Head of caudate nucleus (tissue), 42 donors: ENCODE measurements at places on chromosomes 2 and 18.

GRCh38 chr18:7566244-7566566, 911 bp upstream of the PTPRM start:
- DNase-seq = no peak

DNA sequence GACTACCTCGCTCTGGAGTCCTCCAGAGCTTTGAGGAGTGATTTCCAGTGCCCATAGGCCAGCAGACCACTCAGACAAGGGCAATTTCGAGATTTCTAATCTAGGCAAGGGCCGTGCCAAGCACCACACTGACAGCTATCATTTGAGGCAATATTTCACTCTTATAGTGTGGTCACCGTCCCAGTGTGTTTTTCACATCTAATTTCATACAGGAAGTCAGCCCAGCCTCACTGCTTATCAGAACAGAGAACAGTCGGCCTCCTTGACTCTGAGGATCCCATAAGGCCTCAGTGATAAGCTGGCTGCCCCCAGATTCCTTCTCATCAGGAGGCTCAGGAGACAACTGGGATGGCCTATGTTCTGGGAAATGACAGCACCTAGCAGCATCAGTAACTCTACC, 581 bp downstream of the CAPN14 start:
- no peak for DNase-seq

DNA sequence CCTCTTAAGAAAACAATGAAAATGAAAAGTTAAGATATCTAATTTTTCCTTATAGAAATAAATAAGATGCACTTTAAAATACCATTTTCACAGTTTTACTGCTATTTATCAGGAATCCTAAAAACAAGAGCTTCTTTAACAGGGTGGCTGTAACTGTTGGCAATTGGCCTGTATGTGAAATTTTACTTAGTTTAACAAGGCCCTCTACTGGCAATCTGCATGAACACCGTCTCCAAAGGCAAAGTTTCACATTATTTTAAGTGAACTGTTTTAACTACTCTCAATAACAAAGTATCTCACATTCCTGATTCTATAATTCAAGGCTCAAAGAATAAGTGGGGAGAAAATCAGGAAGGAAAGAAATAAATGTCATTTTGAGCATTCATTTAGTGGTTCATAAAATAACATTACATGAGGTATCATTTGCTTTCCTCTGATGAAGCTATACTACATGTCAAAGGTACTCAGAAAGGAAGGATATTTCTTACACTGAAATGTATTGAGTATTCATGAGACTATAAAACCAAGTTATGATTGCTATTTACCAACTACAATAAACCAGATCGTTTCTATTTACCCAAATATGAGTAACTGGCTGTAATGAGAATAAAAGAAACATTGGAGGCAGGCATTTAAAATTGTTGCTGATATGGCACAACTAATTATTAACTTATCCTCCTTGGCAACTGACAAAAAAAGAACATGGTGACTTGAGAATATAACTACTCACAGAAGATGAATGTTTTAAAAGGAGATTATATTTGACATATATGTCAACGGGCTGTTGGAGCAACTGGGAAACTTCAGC, 7.0 kb downstream of the NCKAP5 start:
- DNase-seq = peak; percentile 38

DNA sequence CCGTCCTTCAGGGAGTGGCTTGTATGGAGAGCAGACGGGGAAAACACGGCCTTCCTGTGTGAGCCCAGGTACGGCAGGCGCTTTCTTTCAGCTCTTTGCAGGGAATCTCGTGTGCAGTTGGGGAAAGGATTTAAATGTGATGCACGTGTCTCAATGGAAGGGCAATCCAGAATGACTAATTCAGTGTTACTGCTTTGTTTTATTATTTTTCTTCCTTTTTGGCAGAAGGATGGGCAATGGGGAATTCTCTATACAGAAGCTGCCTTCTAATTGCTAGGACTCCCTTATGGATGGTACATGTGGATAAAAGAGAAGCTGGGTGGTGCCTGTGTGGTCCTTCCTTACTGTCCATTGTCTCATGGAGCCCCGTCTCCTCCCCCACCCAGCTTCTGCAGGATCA, 107.4 kb downstream of the WDSUB1 start:
- DNase-seq = no peak

DNA sequence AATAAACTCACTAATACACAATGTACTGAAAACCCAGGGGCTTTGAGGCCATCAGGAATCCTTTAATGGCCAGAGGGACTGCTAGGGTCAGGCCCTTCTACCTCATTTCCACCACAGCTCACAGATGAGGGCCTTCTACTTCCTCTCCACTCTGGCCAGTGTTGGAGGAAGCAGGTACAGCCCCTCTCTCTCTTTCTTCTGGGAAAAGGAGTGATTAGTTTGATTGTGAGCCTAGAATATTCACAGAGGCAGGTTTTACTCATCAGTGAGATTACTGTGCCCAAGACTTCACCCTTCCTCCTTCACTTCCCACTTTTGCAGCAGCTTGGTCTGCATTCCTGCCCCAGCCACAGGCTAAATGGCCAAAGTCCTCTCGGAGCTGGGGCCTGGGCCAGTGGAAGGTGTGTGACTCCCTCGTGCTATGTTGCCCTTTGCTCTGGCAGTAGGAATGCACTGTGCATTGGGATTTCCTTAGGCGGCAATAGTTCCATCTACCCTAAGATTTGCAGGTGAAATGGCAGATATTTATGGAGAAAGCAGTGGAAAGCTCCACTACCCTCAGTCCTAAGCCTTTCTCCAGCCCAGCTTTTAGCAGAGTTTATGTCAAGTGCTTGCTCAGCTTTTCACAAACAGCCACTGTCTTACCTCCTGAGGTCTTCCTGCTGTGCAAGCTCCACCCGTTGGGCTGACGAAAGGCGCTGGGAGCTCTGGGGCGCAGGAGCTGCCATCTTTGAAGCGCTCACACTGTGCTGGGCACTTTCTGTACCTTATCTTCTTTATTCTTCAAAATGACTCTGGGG, 36.2 kb upstream of the YES1 start:
- DNase-seq = no peak

DNA sequence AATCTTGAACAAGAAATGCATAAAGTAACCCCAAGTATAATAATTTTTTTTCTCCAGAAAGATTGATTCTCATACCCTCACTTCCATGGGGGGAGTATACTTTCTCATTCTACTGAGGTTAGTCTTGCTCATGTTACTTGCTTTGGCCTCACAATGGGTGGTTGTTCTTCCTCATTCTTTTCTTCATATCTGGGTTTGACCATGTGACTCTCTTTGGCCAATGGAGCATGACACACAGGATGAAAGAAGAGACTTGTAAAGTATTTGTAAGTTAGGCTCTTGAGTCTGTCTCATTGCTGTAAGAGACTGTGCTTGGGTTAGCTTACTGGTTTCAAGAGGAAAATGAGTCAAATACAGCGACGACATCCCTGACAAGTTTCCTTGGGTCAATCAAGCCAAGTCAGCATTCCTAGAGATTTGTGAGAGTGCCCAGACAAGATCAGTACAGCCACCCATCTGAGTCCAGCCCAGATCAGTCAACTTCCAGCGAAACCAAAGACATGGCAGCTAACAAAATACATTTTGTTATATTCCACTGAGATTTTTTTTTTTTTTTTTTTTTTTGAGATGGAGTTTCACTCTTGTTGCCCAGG, 970.2 kb downstream of the BCL11A start:
- DNase-seq = no peak

GRCh38 chr2:182862091-182862490, 4.3 kb downstream of the FRZB start:
- DNase-seq = no peak

DNA sequence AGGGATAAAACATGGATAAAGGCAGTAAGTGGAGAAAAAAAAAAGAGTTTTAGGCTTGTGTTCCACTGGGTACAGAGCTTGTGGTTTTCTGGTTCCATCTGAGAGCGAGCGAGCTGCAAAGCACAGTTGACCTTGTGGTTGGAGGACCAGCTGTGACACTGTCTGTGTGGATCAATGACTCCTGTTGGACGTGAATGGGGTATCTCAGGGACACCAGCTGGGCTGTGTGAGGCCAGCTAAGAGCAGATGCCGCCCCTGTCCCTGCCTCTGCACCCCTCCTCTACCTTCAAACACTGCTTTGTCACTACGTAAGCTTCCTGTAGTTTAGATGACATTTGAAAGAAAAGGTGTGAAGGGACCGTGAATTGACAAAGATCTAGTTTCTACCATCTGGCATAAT, 67.8 kb downstream of the QPCT start:
- no peak for DNase-seq

GRCh38 chr2:121994238-121995206, 239.1 kb downstream of the TSN start:
- DNase-seq = no peak

GRCh38 chr2:101341421-101341820, 32.9 kb upstream of the RNF149 start:
- DNase-seq = no peak

DNA sequence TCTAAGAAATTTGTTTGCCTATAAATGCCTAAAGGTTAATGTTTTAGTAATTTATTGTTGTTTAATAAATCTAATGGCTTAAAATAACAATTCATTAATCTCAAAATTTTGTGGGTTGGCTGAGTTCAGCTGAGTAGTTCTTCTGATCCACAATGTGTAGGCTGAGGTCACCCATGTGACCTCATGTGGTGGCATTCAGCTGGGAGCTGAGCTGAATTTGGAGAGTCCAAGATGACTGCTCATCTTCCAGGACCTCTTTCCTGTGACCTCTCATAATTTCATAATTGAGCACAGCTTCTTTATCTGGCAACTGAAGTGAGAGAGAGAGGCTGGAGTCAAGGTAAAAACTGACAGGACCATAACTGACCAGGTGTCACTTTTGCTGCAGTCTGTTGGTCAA, 132.4 kb downstream of the TXNL1 start:
- DNase-seq = no peak

GRCh38 chr2:44362207-44363015, 664 bp downstream of the CAMKMT start:
- DNase-seq = peak; percentile 44

GRCh38 chr2:236682651-236683422, 113.2 kb downstream of the ACKR3 start:
- DNase-seq = no peak

GRCh38 chr2:150939087-150939486, 322.6 kb downstream of the RBM43 start:
- DNase-seq = peak; percentile 49

GRCh38 chr18:9608728-9609127, 5.6 kb downstream of the PPP4R1 start:
- no peak for DNase-seq

GRCh38 chr2:212922701-212923100, 228.7 kb downstream of the IKZF2 start:
- no peak for DNase-seq

DNA sequence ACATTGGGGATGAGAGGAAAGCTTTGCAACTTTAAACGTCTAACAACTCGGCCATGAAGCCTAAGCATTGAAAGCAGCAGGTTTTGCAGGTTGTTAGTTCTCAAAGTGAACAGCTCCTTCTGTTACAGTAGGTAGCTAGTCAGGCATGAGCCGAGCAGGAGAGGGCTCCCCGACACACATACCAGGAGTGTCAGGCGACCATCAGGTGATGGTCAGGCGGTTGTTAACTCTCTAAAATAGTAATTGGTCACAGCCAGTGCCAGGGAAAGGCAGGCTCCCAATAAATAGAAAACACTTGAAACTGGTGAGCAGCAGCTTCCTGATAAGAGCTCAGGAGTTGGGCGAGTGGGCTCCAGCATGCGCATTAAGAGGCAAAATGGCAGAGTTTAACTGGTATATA, 53.5 kb upstream of the DAPL1 start:
- no peak for DNase-seq

DNA sequence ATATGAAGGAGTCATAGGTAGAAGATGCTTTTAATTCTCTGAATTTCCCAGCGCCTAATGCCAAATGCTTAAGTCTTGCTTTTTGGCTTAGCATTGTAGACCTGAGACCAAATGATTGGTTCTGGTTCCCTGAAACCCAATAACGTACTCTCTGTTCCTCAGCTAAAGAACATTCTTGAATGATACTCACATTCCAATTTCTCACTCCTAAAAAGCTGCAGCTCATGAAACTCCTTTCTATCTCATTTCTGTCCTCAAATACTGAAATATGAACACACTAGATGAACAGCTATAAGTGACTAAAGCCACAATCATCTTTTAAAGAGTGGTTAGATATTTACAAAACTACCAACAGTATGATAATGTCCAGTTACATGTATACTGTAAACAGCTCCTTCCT, 272.1 kb downstream of the SLC8A1 start:
- DNase-seq = no peak

DNA sequence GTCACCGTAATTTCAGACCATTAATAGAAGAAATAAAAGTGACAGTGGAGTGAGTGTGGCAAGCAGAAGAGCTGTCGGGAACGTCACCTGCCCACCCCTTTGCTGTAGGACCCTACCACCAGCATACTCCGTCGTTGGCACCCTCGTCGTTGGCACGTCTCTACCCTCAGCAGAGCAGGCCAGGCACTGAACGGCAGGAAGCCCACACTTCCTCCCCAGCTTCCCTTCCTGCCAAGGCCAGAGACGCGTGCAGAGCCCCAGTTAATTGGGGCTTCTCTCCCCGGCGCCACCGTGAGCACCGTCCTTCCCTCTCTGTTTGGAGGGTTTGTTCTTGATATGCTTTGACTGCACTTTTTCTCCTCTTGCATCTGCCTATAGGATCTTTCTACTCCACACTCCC, 27.0 kb upstream of the NFATC1 start:
- DNase-seq = no peak

- DNase-seq = no peak
Measured at GRCh38 chr2:33484042-33484621, 7.7 kb downstream of the RASGRP3 start.

DNA sequence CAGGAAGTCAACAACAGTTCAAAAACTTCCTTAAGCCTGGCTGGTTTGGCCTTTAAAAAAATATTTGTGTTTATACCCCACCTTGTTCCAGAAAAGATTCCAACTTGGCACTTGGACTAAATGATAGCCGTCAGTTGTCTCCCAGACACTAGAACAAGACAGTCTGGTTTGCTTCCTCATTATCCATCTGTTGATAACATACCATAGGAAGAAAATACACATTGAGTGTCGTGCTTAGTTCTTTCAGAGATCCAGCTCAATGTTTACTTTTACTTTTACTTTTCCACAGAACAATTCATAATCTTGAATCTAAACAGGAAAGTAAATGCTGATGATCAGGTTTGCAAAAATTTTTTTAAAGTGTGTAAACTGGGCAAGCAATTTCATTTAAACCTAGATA, 2.4 kb upstream of the VPS54 start:
- DNase-seq = no peak

- no peak for DNase-seq
Measured at GRCh38 chr2:7028846-7029245, 111.6 kb downstream of the RNF144A start.

GRCh38 chr2:43524177-43524965, 71.5 kb downstream of the THADA start:
- DNase-seq = no peak

- no peak for DNase-seq
Measured at GRCh38 chr2:224970311-224970710, 72.0 kb downstream of the DOCK10 start.

DNA sequence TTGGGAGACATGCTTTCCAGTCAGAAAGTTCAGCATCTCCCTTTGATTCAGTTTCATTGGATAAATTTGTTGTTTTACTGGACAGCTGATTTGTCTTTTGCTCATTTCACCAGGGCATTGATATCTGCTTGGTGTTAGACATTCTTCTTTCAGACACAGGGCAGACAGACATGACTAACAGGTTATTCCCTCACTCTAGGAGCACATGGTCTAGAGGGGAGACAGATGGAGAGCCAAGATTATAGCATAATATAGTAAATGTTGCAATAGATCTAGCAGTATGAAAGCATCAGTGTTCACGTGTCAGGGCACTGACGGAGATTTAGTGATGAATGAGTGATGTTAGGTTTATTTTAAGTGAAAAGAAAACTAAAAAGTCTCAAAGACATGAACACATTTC, 187.0 kb upstream of the CYRIA start:
- no peak for DNase-seq

- no peak for DNase-seq
Measured at GRCh38 chr2:48345176-48345575, 184.8 kb upstream of the STON1 start.
